ENCODE measurements at places on chromosomes 6 and 20. TPM values are rescaled to one million over a fixed set of nuclear protein-coding genes. Genes with fewer than 3 reads are reported as not detected.

DNA sequence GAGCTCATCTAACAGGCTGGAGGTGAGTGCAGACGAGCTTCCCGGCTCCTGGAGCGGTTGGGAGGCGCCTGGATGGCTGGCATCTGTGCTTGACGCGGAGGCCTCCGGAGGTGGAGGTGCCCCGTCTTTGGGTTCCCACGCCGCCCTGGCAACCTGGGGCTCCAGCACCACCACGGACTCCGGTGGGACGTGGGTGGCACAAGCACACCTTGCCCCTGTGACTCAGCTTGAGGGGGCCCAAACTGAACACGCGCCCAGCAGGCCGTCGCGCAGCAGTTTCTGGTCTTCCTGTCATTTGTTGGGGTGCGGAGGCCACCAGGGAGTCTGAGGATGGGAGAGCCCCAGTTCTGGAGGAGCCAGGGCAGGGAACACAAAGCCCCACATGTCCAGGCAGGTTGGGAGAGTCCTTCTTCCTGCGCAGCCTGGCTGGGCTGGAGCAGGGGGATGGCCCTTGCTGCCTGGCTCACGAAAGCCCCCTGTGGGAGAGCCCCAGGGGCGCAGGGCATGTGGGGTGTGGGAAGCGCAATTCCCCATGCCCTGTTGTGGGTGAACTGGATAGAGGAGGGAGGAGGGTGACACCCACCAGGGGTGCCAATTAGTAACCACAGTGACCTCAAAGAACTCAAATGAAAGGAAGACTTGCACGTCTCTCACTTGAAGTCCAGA is 1378.6 kb upstream of the DEFB115 start:
- no peak for DNase-seq

DNA sequence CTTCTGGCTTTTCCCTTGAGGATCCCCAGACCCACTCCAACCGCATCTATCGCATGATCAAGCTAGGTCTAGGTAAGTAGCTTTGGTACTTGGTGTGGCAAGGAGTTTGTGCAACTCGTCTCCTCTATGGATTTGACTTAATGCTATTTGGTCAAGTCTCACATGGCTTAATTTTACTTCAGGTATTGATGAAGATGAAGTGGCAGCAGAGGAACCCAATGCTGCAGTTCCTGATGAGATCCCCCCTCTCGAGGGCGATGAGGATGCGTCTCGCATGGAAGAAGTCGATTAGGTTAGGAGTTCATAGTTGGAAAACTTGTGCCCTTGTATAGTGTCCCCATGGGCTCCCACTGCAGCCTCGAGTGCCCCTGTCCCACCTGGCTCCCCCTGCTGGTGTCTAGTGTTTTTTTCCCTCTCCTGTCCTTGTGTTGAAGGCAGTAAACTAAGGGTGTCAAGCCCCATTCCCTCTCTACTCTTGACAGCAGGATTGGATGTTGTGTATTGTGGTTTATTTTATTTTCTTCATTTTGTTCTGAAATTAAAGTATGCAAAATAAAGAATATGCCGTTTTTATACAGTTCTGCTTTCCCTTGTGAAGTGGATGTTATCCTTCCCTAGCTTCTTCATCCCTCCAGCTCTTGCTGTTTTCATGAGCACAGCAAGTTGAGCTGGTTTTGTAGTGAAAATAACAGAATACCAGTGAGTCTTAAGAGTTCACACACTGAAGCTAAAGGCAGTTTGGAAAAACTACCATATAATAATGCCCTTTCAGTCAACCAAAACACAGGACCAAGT is 3.8 kb downstream of the SLC35B2 start:
- DNase-seq: no peak

GRCh38 chr6:90811596-90812226 is 224.8 kb upstream of the MAP3K7 start:
- no peak for DNase-seq

BPI gene
- 0.44 TPM for polyA plus RNA-seq

DNA sequence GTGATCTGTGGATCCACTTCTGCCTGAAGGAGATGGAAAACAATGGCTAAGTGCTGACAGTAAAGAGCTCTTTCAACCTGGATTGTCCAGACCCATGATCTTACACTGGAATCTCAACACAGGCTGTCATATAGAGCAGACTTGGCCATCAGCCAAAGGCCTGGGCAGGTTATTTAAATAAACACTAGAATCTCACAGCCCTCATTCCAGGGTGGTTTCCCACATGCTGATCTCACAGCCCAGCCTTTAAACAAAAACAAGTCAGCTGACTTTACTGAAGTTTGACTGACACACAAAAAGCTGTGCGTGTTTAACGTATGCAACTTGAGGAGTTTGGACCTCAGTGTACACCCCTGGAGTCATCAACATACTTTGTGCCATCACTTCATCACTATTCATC is 28.4 kb downstream of the SYNDIG1 start:
- no peak for DNase-seq

- no peak for DNase-seq
Observed at GRCh38 chr6:167811442-167812087, 15.1 kb upstream of the AFDN start.

COL11A2 gene
- 3.8 TPM for polyA plus RNA-seq

GRCh38 chr6:40509086-40509485 is 78.1 kb downstream of the LRFN2 start:
- no peak for DNase-seq

- no peak for DNase-seq
Observed at GRCh38 chr6:49633541-49633940, 3.1 kb downstream of the RHAG start.

DNA sequence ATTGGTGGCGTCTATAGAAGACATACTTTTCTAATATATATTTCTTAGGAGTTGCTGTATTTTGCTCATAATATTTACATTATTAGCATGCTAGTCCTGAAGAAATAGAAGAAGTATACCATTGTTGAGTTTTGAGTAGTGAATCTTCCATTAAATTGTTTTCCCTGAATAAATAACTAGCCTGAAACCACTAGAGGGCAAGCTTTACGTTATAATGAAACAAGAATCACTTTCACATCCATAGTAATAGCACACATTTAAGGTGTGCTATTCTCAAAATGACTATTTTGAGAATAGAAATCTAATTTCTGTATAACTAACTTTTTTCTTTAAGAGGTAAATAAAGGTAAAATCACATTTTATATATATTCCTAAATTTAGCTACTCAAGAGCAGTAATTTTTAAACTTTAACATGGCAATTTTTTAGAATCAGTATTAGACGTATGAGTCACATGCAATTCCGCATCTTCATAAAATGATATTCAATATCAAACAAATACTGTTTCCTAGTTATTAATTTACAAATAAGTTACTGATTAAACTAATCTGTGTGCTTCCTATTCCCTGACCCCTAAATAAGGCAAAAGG is 213.2 kb upstream of the MANEA start:
- DNase-seq: no peak

DNA sequence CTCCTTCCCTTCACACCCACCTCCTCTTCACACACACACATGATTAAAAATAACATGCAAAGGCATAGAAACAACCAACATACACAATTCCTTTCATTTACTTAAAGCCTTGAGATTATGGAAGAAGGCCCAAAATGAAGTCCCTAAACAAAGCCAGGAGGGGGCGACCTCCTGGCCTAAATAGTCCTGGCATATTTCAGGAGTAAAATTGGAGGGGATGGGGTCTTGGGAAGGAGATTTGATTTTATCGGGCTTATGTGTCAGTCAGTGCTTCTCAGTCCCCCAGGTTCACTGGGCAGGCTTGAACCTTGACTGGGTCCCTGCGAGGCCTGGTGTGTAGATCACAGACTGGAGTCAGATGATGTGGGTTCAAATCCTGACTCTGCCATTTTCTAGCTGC is 266.4 kb downstream of the SAMD5 start:
- no peak for DNase-seq

DNA sequence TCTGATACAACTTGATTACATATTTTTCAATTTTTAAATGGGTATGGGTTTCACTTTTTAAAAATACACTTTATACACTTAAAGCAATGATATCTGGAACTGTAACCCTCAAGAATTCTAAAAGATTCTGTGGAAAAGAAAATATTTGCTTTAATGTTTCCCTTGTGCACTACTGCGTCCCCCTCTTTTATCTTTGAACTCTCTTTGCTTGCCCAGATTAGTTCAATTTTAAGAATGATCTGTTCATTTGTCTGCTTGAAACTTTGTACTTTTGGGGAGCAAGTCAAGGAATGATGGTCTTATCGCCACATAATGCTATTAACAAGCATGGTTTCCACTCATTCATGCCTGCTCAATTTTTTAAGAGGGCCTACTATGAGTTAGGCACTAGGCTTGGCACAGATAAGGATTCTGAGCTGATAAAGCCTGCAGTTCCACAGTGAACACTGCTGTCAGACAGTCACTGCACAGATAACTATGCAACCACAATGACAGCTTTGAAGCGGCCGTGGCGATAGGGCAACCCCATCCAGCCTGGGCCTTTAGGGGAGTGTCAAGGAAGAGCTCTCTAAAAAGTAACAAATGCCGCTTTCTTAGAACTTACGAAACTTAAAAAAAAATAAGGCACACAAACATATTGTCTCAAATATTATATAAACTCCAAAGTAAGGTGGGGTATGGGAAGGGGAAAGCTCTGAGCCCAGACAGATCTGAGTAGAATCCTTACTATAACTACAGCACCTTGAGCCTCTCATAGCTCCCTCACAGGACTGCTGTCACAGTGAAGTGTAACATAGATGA is 29.7 kb downstream of the FYN start:
- no peak for DNase-seq

DNA sequence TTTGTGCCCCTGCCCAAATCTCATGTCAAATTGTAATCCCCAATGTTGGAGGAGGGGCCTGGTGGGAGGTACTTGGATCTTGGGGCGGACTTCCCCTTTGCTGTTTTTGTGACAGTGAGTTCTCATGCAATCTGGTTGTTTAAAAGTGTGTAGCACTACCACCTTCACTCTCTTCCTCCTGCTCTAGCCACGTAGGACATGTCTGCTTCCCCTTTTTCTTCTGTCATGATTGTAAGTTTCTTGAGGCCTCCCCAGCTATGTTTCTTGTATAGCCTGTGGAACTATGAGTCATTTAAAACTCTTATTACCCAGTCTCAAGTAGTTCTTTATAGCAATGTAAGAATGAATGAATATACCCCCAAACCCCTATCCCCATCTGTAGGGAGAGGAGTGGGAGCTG is 1013.7 kb upstream of the MAP3K7 start:
- no peak for DNase-seq

DNA sequence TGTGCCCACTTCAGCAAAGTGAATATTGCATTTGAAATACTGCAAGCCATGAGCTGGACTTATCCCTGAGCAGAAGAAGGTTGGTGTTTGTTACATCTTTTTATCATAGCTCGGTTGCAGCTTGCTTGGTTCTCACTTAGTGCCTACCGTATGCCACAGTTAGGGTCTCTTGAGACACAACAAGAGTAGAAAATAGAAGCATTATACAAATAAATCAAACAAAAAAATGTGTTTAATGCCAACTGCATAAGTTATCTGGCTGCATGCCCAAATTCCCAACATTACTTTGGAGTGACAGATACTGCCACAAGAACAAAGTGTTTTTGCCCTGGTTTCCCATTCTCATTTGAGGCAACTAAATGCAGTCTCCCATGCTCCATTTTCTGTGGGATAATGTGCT is 53.9 kb upstream of the LAMP5 start:
- no peak for DNase-seq

BPIFB2 gene
- polyA plus RNA-seq: not detected

DCDC2 gene
- 132 TPM for polyA plus RNA-seq

GRCh38 chr20:30611239-30611984 is 646.1 kb upstream of the DEFB115 start:
- DNase-seq: no peak

DNA sequence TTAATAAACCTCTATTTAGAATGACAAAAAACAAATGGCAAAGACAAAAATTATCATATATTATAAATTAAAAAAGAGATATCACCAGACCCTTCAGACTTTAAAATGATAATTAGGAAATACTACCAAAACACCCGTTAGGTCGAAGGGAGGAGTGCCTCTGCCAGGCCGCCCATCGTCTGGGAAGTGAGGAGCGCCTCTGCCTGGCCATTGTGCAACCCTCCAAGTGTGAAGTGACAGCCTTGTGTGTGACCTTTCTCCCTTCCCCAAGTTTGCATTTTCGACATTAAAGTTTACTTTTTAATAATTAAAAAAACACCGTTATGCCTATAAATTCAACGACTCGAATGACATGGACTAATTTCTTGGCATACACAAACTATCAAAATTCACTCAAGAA is 64.5 kb upstream of the TASP1 start:
- no peak for DNase-seq

- no peak for DNase-seq
Observed at GRCh38 chr20:38159957-38160756, 4.9 kb downstream of the TGM2 start.

DNA sequence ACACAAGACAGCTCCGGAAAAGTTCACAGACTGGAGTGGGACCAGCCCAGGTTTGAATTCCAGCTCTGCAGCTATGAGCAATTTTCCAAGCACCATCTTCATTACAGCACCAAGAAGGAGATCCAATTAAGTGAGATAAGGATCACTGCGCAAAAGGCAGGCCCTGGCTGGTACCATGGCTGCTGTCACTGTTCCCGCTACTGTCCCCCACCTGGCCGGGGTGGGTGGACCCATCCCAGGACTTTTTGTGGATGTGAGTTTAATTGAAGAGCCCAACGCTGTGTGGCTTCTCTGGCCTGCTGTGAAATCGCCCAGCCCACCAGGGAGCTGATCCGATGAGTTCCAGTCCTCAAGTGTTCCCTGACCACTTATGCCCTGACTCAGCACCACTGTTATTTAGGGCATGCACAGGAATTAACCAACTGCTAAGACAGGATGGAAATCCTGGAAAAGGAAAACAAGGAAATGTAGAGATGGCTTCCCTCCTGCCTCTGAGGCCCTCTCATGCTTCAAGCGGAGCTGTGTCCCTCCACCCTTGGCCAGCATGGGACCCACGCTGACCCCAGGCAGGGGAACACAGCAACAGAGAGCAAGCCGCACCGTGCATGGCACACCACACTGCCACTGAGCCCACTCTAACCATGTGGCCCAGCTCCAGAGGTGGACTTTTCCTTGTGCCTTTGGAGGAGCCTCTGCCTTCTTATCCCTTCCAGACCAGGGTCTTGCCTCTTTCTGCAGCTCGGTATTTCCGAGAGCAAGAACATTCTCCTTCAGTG is 150.0 kb upstream of the CST7 start:
- DNase-seq: no peak

DNA sequence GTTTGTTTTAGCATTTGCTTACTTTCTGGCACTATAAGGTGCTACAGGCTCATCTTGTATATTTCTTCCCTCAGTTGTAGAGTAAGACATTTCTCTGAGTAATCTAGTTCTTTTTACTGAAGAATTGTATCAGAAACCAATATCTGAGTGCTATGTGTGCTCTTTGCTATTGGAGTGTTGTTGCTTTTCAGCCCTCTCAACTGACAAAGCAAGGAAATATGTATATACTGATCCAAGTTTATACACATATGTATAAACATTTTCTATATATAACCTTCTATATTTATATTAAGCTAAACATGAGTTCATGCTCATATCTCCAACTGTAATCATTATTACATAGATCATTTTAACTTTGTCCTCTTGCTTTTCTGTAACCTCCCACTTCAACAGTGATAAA is 405.7 kb downstream of the RFPL4B start:
- DNase-seq: no peak

- DNase-seq: no peak
Observed at GRCh38 chr6:101013612-101014195, 132.6 kb upstream of the ASCC3 start.
